ENCODE measurements at places on chromosomes 16 and 17.

- DNase-seq, result no peak
Measured at GRCh38 chr16:19294156-19294649, 8.7 kb downstream of the CLEC19A start.

DNA sequence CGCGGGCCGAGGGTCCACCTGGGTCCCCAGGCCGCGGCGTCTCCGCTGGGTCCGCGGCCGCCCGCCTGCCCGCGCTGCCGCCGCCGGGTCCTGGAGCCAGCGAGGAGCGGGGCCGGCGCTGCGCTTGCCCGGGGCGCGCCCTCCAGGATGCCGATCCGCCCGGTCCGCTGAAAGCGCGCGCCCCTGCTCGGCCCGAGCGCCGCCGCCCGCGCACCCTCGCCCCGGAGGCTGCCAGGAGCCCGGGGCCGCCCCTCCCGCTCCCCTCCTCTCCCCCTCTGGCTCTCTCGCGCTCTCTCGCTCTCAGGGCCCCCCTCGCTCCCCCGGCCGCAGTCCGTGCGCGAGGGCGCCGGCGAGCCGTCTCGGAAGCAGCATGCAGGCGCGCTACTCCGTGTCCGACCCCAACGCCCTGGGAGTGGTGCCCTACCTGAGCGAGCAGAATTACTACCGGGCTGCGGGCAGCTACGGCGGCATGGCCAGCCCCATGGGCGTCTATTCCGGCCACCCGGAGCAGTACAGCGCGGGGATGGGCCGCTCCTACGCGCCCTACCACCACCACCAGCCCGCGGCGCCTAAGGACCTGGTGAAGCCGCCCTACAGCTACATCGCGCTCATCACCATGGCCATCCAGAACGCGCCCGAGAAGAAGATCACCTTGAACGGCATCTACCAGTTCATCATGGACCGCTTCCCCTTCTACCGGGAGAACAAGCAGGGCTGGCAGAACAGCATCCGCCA, 504 bp downstream of the FOXC2 start:
- no peak for DNase-seq

- DNase-seq, result no peak
Measured at GRCh38 chr16:30805056-30805369, 18.0 kb upstream of the ZNF629 start.

DNA sequence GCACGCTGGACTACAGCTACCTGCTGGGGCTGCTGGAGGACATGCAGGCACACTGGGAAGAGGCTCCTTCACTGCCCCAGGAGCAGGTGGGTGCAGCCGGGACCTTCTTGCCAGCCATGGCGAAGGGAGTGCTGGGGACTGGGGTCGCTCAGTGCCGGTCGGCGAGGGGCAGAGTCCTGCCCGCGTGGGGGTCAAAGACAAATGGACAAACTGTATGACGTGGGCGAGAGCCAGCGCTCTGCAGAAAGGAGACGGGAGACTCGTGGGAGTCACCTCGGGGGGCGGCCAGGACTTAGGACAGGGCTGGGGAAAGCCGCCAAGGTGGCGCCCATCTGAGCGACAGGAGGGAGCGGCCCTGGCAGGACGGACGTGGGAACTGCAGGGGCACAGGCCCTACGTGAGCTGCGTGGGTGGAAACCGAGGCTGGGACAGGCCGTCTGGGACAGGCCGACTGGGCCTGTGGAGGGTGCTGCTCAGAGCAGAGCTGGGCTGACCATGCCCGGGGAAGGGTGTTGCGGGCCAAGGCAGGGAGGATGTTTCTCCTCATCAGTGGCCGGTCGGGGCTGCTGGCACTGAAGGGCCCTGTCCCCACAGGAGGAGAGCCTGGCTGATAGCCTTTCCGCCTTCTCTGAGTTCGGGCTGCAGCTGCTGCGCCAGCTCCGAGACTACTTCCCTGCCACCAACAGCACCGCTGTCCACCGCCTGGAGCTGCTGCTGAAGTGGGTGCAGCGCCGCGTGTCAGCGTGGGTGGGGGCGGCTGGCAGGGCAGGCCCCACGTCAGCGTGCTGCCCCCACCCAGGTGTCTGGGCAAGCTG, 8.0 kb downstream of the TSR3 start:
- no peak for DNase-seq

DNA sequence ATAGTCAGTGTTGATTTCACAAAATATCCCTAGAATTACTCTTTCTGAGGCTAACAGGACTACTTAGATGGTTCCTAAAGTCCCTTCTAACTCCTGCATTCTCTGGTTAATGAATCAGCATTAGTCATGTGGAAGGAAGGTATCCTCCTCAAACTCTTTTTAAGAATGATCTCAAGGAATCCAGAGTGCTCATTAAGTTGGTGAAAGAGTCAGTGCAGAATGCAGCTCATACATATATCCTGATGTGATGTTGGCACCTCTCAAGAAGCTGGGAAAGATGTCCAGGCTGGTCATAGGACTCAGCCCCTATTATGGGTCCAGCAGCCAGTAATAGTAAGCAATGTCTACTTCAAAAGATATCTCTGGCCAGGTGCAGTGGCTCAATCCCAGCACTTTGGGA, 65.5 kb downstream of the PIGL start:
- DNase-seq, result no peak

GRCh38 chr16:27520982-27521673, 28.6 kb downstream of the GTF3C1 start:
- DNase-seq, result no peak

- no peak for DNase-seq
Measured at GRCh38 chr17:38434178-38434665, 6.0 kb downstream of the ARHGAP23 start.

DNA sequence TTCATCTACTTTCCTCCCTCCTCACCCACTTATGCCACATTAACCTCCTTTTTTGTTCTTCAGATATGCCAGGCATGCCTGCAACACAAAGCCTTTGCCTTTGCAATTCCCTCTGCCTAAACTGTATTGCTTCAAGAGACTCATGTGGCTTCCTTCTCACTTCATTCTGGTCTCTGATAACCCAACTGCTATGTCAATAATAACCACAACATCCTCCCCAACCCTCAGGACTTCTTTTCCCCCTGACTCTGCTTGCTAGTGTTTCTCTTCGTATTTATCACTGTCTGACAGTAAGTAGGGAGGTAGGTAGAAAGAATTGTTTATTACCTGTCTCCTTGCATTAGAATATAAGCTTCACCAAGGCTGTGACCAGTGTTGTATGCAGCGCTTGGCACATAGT, 22.4 kb downstream of the RBL2 start:
- DNase-seq, result no peak

GRCh38 chr17:44629314-44629713, 27.0 kb upstream of the MEIOC start:
- no peak for DNase-seq

DNA sequence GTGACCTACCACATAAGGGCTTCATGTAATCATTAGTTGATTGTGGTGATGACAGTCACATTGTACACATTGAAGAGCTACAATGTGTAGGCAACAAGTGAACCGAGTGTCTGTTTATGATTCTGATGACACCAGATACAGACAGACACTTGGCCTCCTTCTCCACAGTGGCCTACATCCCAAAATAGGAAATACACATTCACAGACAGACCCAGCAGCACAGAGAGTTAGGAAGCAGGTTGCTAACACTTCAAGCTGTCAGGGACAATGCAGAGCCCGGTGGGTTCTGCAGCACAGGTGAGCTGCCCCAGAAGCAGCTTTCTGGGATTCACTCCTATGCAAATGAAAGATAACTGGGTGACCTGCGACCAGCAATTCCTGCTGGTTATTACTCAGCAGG, 72.2 kb downstream of the CDH11 start:
- no peak for DNase-seq

- no peak for DNase-seq
Measured at GRCh38 chr16:89765292-89765830, 44.0 kb downstream of the ZNF276 start.

- DNase-seq, result no peak
Measured at GRCh38 chr16:50697881-50698767, 4.7 kb downstream of the NOD2 start.

DNA sequence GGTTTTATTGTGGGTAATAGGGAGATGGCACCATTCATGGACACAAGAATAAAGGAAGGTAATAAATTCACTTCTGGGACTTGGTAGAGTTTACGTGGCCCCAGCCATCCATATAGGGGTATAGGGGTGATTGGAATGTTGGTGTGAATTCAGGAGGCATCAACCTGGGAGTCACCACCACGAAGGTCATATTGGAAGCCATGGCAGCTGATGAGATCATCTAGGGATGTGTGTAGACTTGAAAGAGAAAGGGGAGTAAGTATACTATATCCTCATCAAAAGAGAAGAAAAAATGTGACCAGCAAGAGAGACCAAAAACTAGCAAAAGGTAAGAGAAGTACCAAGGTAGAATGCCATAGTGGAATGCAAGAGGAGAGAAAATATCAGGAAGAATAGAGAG, 26.6 kb upstream of the GINS3 start:
- DNase-seq, result no peak

DNA sequence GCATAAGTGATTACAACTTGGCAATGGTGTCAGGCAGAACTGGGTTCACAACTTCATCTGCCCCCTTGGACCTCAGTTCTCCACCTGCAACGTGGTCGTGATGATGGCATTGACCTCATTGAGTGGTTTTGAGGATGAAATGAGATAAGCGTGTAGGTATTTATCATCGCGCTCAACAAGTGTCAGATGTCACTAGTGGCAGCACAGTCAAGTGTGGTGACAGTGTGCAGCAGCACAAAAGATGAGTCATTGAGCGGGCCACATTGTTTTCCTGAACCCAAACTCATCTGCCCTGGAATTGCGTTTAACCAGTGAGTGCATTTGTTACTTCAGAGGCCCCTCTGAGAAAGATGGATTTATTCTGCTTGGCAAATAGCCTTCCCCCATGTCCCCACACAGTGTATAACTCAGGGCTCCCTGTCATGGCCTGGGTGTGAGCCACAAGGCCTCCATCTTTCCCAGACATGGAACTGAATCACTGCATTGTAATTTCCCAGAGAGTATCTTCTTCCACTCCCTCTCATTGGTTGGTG, 20.9 kb downstream of the IRX3 start:
- DNase-seq, result no peak

DNA sequence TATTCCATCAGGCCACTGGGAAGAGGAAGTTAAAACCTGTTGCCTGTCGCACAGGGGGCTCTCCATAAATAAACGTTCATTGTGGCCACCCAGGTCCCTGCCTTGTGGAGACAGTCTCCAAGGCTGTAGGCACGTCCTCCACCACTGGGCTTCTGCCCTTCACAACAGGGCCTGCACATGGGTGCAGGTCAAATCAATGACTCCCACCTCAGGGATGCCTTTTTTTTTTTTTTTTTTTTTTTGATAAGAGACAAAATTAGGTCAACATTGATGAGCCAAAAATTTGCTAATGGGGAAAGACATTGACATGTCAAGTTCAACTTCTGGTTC, 12.6 kb upstream of the SLC12A3 start:
- DNase-seq, result no peak

- no peak for DNase-seq
Measured at GRCh38 chr17:59151591-59151990, 3.4 kb downstream of the SKA2 start.

DNA sequence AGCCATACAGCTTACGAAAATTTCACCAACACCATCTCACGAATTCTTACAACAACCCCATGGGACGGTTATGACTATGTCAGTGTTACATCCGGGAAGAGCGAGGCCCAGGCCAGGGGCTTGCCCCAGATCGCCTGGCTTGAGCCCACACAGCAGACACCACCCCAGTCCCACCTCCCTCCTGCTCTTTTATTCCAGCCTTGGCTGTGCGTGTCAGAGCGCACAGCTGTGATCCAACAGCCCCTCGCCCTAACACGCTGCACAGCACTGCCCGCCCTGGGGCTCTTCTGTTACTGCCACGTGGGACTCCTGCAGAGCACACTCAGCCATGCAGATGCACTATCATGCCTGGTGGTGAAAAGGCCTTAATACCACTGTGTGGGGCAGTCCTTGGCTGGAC, 127.9 kb downstream of the ENGASE start:
- no peak for DNase-seq

GRCh38 chr16:67673712-67674580, 7.3 kb downstream of the C16orf86 start:
- no peak for DNase-seq

DNA sequence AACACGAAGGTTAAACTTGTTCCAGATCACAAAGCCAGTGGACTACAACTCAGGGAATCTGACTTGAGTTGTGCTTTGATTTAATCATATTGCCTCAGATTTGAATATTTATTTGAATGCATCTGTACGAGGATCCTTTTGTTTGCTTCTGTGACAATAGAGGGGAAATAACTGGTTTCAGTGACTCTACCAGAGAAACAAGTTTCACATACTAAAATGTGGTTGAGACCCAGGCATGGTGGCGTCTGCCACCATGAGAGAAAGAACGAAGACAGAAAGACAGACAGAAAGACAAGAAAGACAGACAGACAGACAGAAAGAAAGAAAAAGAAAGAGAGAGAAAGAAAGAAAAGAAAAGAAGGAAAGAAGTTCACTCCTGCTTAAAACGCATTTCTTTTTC, 24.0 kb downstream of the YWHAE start:
- DNase-seq, result no peak

DNA sequence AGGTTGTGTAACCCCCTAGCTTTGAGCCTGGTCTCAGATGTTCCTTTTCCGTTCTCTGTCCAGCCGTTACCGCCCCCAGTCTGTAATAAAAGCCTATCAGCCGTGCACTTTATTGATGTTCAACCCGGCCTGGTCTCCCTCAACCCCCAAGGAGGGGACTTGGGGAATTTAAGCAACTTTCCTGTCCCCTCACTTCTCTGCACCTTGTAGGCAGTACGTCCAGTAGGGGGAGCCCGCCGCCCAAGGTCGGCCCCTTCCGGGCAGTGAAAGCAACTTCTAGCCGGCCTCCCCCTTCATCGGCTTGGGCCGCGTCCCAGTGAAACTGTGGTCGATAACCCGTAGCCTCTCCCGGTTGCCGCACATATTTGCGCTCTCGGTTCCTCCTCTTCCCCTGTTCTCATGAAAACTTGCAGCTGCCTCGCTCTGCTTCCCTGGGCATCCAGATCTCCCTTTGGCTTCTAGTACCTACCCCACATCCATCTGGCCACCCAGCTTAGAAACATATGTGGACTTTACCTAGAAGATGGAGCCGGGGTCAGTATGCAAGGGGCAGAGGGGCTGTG, 7.9 kb downstream of the PNPO start:
- DNase-seq, result peak; percentile 77

DNA sequence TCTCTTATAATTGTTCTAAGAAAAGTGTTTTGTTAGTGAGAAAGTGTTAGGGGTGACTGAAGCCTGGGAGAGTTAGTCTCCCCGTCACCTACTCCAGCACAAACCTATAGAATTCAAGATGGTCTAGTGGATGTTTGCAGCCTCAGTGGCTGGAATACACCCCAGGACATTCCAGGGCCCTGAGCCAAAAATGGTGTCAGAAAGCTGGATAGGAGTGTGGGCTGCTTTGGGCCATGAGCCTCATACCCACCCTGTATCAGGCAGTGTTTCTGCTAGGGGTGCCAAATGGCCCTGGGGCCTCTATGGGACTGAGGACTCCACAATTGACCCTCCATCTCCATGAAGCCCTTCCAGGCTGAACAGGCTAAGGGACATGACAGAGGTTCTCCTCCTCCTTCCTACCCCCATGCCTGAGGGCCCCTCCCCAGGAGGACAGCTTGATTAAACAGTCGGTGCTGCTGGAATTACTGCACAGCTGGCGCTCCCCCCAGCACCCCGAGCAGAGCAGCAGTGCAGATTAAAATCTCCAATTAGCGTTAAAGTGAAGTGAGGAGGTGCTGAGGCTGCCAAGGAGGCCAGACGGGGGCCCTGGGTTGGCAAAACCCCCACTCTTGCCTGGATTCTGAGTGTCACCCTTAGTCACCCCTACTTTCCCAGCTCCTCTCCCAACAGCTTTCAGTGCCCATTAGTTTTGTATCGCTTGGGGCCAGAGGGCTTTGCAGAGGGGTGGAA, 59.1 kb downstream of the NEUROD2 start:
- no peak for DNase-seq

GRCh38 chr17:3316836-3317235, 18.7 kb upstream of the OR3A1 start:
- no peak for DNase-seq

- no peak for DNase-seq
Measured at GRCh38 chr16:72558501-72558900, 386.5 kb upstream of the PMFBP1 start.
